ENCODE measurements at places on chromosomes 7 and 10. TPM values are rescaled to one million over a fixed set of nuclear protein-coding genes. Genes with fewer than 3 reads are reported as not detected.

GRCh38 chr10:58352956-58353610 lies 18.3 kb downstream of the UBE2D1 start:
- no peak overlapping the region for H3K4me3 ChIP-seq
- no peak overlapping the region for H3K27ac ChIP-seq
- peaks cover 2% of the 10 kb centered on the region for H3K4me1 ChIP-seq
- no peak for DNase-seq

- peaks cover 3% of the 10 kb centered on the region for H3K4me1 ChIP-seq
- H3K36me3 ChIP-seq: no peaks in the 10 kb centered on the region
- H3K27ac ChIP-seq: no peak overlapping the region
- no peak for DNase-seq
Measured at GRCh38 chr7:90728568-90728967, 132.4 kb downstream of the CDK14 start.

DNA sequence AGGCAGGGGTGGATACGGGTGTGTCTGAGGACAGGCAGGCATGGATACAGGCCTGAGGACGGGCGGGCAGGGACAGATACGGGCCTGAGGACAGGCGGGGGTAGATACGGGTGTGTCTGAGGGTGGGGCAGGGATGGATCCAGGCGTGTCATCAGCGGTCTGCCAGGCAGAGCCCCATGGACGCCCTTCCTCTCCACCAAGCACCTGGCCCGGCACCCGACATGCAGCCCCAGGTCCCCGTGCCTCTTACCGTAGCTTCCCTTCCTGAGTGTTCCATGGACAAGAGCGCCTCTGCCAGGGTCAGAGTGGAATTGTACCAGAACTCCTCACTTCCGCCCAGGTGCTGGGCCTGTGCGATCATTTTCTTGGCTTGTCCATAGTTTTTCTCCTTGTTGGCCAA lies 74.6 kb upstream of the NKX6-2 start:
- H3K4me3 ChIP-seq: no peak overlapping the region
- H3K36me3 ChIP-seq: no peaks in the 10 kb centered on the region
- peaks cover 2% of the 10 kb centered on the region for H3K27me3 ChIP-seq
- H3K27ac ChIP-seq: no peak overlapping the region
- no peaks in the 10 kb centered on the region for H3K4me1 ChIP-seq

Gene CYTH3
- 6.3 TPM for total RNA-seq

Measured in liver (tissue), 10 donors.